ENCODE measurements at places on chromosomes 13 and 19. TPM values are rescaled to one million over a fixed set of nuclear protein-coding genes. Genes with fewer than 3 reads are reported as not detected.
A peak's percentile ranks its signal among the peaks of the same experiment; 100 is the strongest.

DNA sequence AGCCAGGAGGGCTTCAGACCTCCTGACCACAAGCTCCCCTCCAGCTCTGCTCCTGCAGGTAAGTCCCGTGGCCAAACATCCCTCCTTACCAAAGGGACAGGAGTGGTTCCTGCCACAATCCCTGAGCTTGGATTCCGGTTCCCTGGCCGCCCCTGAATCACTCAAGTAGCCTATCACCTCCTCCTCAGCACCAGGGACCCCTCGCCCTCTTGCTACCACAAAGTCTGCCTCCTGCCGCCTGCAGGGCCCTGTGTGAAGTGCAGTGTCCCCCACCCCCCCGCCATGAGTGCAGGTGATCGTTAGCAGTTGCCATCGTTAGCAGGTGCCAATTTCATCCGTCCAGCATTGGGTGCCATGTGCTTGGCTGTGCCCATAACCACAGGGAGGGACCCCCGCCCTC lies 40.8 kb upstream of the RANBP3 start:
- no peak overlapping the region for H3K27ac ChIP-seq
- DNase-seq: no peak
- peaks cover 21% of the 10 kb centered on the region for H3K4me1 ChIP-seq
- H3K27me3 ChIP-seq: no peaks in the 10 kb centered on the region

DNA sequence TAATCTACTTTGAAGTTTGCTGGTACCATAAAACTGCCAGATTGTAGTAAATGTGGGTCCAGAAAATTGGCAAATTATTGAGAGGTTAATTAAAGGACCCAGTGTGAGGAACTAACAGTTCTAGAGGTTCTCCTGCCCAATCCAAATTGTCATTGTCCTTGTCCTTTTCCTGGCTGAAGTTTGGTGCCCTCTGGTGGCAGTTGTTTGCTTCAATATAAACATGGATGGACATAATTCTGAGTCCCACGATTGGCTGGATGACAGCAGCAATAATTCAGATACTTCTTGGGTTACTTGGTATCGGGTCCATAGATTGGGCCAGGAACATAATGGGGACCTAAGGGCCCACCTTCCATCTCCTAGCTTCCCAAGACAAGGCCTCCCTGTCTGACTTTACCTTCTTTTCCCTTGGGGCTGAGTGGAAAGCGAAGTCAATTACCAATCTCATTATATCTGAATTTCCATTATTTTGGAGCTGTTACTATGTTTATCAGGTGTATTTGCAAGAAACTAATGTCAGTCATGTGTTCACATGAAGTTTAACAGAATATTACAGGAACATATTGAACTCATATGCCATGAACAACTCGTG lies 33.8 kb upstream of the GARRE1 start:
- peak; percentile 71 for DNase-seq
- H3K36me3 ChIP-seq: peaks cover 34% of the 10 kb centered on the region
- H3K27ac ChIP-seq: no peak overlapping the region

CERS1 gene
- polyA plus RNA-seq: 8.5 TPM

ATP4A gene
- not detected for polyA plus RNA-seq

- peaks cover 8% of the 10 kb centered on the region for H3K36me3 ChIP-seq
- H3K27ac ChIP-seq: no peak overlapping the region
- no peak for DNase-seq
- no peak overlapping the region for H3K4me3 ChIP-seq
- peaks cover 8% of the 10 kb centered on the region for H3K4me1 ChIP-seq
- H3K27me3 ChIP-seq: no peaks in the 10 kb centered on the region
Observed at GRCh38 chr19:32407004-32407992, 1.7 kb downstream of the DPY19L3 start.

DNA sequence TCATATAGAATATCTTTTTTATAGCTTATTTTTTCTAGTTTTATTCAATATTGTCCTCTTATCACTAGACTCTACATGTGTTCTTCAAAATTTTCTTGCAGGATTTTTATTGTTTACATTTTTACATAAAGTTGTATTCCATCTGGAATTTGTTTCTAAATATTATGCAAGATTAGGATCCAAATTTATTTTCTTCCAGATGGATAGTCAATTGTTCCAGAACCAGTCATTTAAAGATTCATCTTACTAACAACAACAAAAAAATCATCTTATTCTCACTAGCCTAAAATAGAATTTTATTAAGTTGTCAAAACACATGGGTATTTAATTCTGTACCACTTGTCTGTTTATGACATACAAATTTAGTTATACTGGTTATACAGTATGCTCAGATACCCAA lies 390.4 kb upstream of the GPC6 start:
- no peak overlapping the region for H3K27ac ChIP-seq
- no peaks in the 10 kb centered on the region for H3K36me3 ChIP-seq
- H3K4me3 ChIP-seq: no peak overlapping the region
- H3K27me3 ChIP-seq: no peaks in the 10 kb centered on the region
- no peaks in the 10 kb centered on the region for H3K4me1 ChIP-seq
